ENCODE measurements at places on chromosomes 12 and 14.
A peak's percentile ranks its signal among the peaks of the same experiment; 100 is the strongest.

- DNase-seq: no peak
Measured at GRCh38 chr14:54427871-54428270, 13.3 kb downstream of the CNIH1 start.

- no peak for DNase-seq
Measured at GRCh38 chr12:79439175-79439825, 251.5 kb downstream of the PAWR start.

DNA sequence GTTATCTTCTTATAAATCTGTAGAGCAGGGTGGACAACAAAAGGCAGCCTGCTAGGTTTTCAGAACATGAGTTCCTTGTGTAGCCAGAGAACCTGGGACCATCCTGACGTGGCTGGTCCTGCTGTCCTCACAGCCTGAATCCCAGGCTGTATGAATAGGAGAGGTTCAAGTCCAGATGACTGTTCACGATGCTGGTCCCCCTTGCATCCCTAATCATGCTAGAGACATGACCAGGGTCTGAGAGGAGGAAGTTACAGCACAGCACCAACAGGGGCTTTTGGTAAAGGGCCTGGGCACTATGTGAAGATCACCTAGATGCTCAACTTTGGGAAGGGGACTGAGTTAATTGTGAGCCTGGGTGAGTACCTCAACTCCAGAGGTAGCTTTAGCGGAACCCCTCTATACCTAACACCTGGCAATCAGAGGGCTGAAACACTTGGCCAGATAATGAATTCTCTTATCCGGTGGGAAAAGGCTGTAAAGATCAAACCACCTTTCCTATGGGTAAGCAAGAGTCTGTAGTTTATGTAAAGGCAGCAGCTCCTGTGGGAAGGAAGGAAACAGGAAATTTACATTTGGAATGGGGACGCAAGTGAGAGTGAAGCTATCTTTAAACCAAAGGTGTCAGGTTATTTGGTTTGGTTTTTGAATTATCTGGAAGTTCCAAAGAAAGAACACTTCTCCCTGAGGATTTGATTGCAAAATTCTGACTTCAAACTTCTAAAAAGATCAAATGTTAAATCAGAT lies 112.8 kb downstream of the DAD1 start:
- no peak for DNase-seq

DNA sequence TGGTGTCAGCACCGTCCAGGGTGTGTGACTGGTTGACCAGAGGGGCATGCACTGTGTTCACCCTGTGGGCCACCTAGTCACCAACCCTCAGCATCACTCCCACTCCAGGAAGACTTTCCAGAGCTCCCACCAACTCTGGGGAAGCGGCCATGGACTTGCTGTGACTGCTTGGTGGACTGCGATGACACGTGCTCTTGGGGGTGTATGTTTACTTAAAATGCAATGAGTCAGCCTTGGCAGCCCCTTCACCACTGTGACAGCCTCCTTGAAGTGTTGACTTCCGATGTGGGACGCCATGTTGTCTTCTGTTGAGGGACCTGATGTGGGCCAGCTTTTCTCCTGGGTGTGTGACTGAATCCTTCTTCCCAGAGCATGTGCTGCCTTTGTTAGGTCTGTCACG lies 151.1 kb upstream of the RTL1 start:
- no peak for DNase-seq

- peak; percentile 56 for DNase-seq
Measured at GRCh38 chr12:47817272-47818006, 2.3 kb downstream of the HDAC7 start.

DNA sequence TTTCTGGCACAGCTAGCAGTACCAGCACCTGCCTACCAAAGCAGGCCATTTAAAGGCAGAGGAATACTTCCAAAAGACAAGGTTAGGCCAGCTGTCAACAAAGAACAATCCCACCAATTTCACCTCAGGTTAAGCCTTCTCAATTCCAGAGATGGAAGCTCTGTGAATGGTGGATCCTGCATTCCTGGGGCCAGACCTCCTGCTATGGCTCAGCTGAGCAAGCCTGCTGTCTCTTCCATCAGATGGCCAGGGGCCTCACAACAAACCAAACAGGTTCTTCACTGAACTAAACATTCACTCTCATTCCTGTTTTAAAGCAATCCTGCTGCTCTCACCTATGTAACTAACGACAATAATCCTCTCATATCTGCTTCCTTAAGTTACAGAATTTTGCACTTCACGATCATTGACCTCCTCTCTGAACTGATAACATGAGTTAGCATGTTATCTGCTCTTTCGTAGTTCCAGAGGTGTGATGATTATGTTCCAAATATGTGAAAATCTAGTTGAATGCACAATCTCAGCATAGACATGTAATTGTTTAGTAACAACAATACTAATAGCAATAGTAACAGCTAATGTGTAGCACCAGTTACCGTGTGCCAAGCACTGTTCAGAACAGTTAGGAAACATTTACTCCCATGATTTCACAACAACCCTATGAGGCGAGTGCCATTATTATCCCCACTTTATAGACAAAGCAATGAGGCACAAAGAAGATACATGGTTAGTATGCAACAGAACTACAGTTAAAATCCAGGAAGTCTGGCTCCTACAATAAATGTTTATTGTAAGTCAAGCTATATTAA lies 73.2 kb downstream of the SLC2A13 start:
- DNase-seq: no peak

GRCh38 chr12:131511803-131512561 lies 198.9 kb upstream of the SFSWAP start:
- peak; percentile 87 for DNase-seq

DNA sequence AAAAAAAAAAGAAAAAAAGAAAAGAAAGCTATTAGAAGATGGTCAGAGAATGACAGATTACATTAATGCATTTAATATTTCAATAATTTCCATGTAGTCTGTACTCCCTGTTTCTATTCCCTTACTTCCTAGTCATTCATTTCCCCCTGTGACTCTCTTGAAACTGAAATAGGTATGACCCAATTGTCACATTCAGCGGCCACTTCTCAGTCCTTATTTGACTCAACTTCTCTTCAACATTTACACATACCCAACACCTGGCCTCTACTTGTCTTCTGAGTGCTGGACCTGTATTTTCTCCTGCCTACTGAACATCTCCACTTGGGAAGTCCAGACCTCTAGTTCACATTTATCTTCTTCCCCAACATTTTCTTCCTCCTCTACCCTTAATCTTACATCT lies 7.2 kb downstream of the EEA1 start:
- no peak for DNase-seq

- no peak for DNase-seq
Measured at GRCh38 chr14:20750194-20750593, 4.5 kb downstream of the EDDM3A start.

- DNase-seq: no peak
Measured at GRCh38 chr12:79857675-79858074, 77.2 kb downstream of the PPP1R12A start.

- no peak for DNase-seq
Measured at GRCh38 chr12:117342682-117343081, 18.7 kb downstream of the NOS1 start.

GRCh38 chr14:24428628-24429394 lies 657 bp downstream of the CBLN3 start:
- DNase-seq: no peak

- no peak for DNase-seq
Measured at GRCh38 chr14:70754991-70755390, 54.3 kb downstream of the MAP3K9 start.

DNA sequence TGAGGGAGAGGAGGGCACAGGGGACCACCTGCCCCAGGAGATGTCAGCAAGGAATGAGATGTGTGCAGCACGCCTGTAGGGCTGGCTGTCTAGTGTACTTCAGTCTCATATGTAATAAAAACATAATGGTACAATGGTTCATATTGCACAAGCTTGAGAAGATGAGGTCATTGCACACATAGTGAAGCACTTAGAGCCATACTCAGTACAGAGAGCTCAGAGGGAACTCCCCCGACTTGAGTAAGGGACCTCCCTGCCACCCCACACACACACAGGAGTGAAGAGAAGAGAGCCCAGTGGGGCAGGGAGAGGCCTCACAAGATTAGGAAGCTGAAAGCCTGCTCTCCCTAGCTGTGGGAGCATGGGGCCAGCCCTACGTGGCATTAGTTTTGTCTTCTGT lies 61.5 kb downstream of the SLC6A12 start:
- no peak for DNase-seq

GRCh38 chr12:59030415-59030814 lies 110.1 kb upstream of the LRIG3 start:
- no peak for DNase-seq

- DNase-seq: no peak
Measured at GRCh38 chr14:61581955-61582615, 113.2 kb upstream of the HIF1A start.

- no peak for DNase-seq
Measured at GRCh38 chr14:57833323-57833722, 32.6 kb downstream of the SLC35F4 start.

- DNase-seq: no peak
Measured at GRCh38 chr12:12441429-12441807, 84.5 kb downstream of the BORCS5 start.

DNA sequence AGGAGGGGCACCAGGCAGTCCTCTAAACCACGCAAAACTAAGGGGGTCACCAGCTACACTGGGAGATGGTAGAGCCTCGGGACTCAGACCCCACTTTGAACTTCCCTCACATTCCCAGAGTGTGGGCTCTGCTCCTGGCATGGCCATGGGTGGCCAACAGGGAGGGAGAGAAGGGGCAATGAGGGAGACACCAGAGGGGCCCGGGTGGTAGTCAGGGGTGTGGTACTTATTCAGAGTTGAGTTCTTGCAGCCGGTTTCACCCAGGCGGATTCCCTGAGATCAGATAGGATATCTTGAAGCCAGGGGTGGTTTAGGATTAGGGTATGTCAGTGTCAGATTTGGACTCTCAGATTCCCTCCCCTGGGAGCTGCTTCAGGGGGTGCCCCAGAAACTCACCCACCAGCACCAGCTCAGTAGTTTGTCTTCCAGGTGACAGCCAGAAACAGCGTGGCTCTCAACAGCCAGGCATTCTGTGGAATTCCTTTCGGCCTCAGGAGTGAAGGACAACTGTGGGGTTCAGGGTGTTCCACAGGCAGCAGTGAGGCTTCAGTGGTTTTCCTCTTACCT lies 56.0 kb downstream of the ELK3 start:
- no peak for DNase-seq

- DNase-seq: no peak
Measured at GRCh38 chr12:121036810-121037326, 2.2 kb downstream of the OASL start.
